Liver (tissue), 10 donors: ENCODE measurements at places on chromosomes 16 and 17.

GRCh38 chr16:782258-782657 is 5.9 kb downstream of the RPUSD1 start:
- H3K4me1 ChIP-seq: peaks cover 3% of the 10 kb centered on the region
- DNase-seq: no peak
- no peak overlapping the region for H3K4me3 ChIP-seq
- no peak overlapping the region for H3K27ac ChIP-seq

- DNase-seq: no peak
- H3K4me3 ChIP-seq: no peak overlapping the region
- H3K36me3 ChIP-seq: no peaks in the 10 kb centered on the region
- no peaks in the 10 kb centered on the region for H3K27me3 ChIP-seq
These were observed 47.3 kb downstream of the CCDC42 start for GRCh38 chr17:8697323-8697741.

DNA sequence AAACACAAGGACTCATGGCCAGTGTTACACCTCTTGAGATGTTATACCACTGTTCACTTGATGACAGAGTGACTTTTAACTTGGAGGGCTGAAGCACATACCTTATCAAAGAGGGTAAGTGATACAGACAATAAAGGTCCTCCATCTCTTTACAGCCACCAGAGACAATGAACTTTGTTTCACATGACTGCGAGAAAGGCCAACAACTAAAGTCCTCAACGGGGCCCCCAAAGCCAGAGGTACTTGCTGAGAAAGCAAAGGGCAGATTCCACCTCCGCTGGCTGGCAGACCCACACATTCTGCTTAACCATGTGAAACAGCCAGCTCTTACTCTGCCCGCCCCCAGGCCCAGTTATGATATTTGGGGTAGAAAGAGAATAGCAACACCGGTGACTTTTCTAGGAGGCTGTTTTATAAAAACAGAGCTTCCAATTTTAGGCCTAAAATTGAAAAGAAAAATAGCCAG is 21.4 kb downstream of the DCUN1D3 start:
- H3K36me3 ChIP-seq: no peaks in the 10 kb centered on the region
- H3K4me1 ChIP-seq: peaks cover 12% of the 10 kb centered on the region
- H3K4me3 ChIP-seq: no peak overlapping the region
- no peak for DNase-seq
- H3K27me3 ChIP-seq: no peaks in the 10 kb centered on the region

GRCh38 chr16:23650674-23651416 is 9.6 kb downstream of the DCTN5 start:
- no peak for DNase-seq
- peaks cover 6% of the 10 kb centered on the region for H3K36me3 ChIP-seq
- H3K27ac ChIP-seq: no peak overlapping the region
- no peak overlapping the region for H3K4me3 ChIP-seq
- no peaks in the 10 kb centered on the region for H3K4me1 ChIP-seq
- H3K27me3 ChIP-seq: no peaks in the 10 kb centered on the region

DNA sequence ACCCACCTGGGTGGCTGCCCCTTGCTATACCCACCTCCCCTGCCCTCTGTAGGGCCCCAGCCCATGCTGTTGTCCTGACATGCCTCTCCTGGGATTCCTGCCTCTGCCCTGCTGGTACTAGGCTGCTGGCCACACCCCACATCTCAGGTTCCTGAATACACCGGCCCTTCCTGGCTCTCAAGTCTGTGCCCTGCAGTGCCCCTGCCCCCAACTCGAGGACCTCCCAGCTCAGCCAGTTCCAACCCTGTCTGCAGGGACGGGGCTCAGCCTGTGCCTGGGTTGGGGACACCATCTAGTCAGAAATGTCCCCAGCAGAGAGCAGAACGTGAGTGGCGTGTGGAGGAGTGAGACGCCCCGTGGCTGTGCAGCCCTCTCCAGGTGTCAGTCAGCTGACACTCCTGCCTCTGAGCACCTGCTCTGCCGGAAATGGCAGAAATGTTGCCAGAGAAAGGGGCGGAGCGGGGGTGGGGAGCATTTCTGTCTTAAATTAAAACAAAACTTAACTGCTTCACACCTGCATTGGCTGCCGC is 28.7 kb downstream of the ACSF3 start:
- peaks cover 3% of the 10 kb centered on the region for H3K4me1 ChIP-seq
- H3K36me3 ChIP-seq: no peaks in the 10 kb centered on the region
- no peak overlapping the region for H3K4me3 ChIP-seq
- no peak overlapping the region for H3K27ac ChIP-seq
- no peak for DNase-seq

- peaks cover 2% of the 10 kb centered on the region for H3K36me3 ChIP-seq
- no peak overlapping the region for H3K4me3 ChIP-seq
- no peak overlapping the region for H3K27ac ChIP-seq
- H3K27me3 ChIP-seq: no peaks in the 10 kb centered on the region
- peak; percentile 66 for DNase-seq
These were observed 92.8 kb downstream of the AMFR start for GRCh38 chr16:56332464-56333079.

GRCh38 chr16:30397776-30398660 is 2.8 kb downstream of the ZNF48 start:
- H3K4me1 ChIP-seq: peaks cover 21% of the 10 kb centered on the region
- no peak overlapping the region for H3K4me3 ChIP-seq
- no peaks in the 10 kb centered on the region for H3K27me3 ChIP-seq
- no peaks in the 10 kb centered on the region for H3K36me3 ChIP-seq
- no peak overlapping the region for H3K27ac ChIP-seq

DNA sequence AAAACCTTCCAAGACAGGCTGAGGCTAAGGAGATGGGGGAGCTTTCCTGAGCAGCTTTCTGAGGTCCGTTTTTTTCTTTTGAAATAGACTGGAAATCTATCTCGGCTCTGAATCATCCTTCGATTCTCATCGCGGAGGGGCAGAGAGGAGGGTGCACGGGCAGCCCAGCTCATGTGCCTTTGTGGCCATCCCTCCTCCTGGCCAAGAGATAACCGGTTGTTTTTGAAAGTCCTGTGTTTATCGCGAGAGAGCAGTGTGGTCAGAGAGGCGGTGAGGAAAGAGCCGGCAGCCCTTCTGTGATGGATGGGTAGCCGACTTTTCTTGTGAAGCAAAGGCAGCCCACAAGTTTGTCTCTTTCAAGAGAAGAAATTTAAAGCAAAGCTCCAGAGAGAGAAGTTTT is 191.6 kb downstream of the CCDC182 start:
- no peaks in the 10 kb centered on the region for H3K4me1 ChIP-seq
- H3K27me3 ChIP-seq: no peaks in the 10 kb centered on the region
- H3K4me3 ChIP-seq: no peak overlapping the region
- no peaks in the 10 kb centered on the region for H3K36me3 ChIP-seq
- DNase-seq: peak; percentile 48

- H3K27me3 ChIP-seq: no peaks in the 10 kb centered on the region
- DNase-seq: peak; percentile 86
- H3K27ac ChIP-seq: no peak overlapping the region
- H3K4me3 ChIP-seq: no peak overlapping the region
- H3K36me3 ChIP-seq: peaks cover 10% of the 10 kb centered on the region
These were observed 54.5 kb downstream of the NDE1 start for GRCh38 chr16:15704545-15704987.

- H3K4me3 ChIP-seq: no peak overlapping the region
- no peaks in the 10 kb centered on the region for H3K4me1 ChIP-seq
- H3K27ac ChIP-seq: no peak overlapping the region
- no peaks in the 10 kb centered on the region for H3K27me3 ChIP-seq
- DNase-seq: no peak
- H3K36me3 ChIP-seq: no peaks in the 10 kb centered on the region
These were observed 20.7 kb downstream of the ADAP2 start for GRCh38 chr17:30942308-30943079.

- no peaks in the 10 kb centered on the region for H3K4me1 ChIP-seq
- no peak for DNase-seq
- H3K27me3 ChIP-seq: no peaks in the 10 kb centered on the region
- no peak overlapping the region for H3K4me3 ChIP-seq
These were observed 323.8 kb upstream of the TNRC6C start for GRCh38 chr17:77634710-77635109.

- no peaks in the 10 kb centered on the region for H3K4me1 ChIP-seq
- no peak overlapping the region for H3K4me3 ChIP-seq
- H3K27me3 ChIP-seq: no peaks in the 10 kb centered on the region
- H3K27ac ChIP-seq: no peak overlapping the region
These were observed 94.1 kb downstream of the MRM3 start for GRCh38 chr17:876272-876671.

- H3K4me3 ChIP-seq: no peak overlapping the region
- no peaks in the 10 kb centered on the region for H3K27me3 ChIP-seq
These were observed 82.3 kb upstream of the DOC2B start for GRCh38 chr17:263773-264172.

- DNase-seq: no peak
- H3K36me3 ChIP-seq: no peaks in the 10 kb centered on the region
- H3K27ac ChIP-seq: no peak overlapping the region
These were observed 43.6 kb downstream of the TEX14 start for GRCh38 chr17:58648236-58648635.

- no peak overlapping the region for H3K4me3 ChIP-seq
- H3K27me3 ChIP-seq: no peaks in the 10 kb centered on the region
- no peak overlapping the region for H3K27ac ChIP-seq
- no peaks in the 10 kb centered on the region for H3K4me1 ChIP-seq
These were observed 5.4 kb upstream of the CNGB1 start for GRCh38 chr16:57976331-57976796.

DNA sequence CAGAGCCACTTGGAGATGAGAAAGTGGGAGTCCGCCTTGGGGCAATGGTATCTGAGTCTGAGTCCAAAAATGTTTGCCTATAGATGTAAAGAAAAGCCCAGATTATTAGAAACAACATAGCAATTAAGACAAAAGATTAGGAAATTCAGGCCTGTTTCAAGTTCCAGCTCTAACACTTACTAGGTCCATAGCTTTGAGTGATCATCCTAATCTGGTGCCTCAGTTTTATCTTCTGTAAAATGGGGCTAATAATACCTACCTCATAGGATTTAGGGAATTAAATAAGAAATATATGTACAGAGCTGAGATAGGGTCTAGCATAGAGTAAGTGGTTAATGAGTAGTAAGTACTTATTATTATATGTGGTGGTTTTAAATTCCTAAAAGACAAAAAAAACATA is 58.6 kb upstream of the NLK start:
- H3K27ac ChIP-seq: no peak overlapping the region
- no peaks in the 10 kb centered on the region for H3K27me3 ChIP-seq
- H3K4me3 ChIP-seq: no peak overlapping the region
- no peaks in the 10 kb centered on the region for H3K36me3 ChIP-seq
- no peaks in the 10 kb centered on the region for H3K4me1 ChIP-seq

- H3K4me1 ChIP-seq: no peaks in the 10 kb centered on the region
- no peak overlapping the region for H3K27ac ChIP-seq
- H3K4me3 ChIP-seq: no peak overlapping the region
- no peaks in the 10 kb centered on the region for H3K27me3 ChIP-seq
- no peak for DNase-seq
- H3K36me3 ChIP-seq: no peaks in the 10 kb centered on the region
These were observed 84.5 kb upstream of the ZNF469 start for GRCh38 chr16:88298181-88298832.

- no peaks in the 10 kb centered on the region for H3K4me1 ChIP-seq
- DNase-seq: no peak
- H3K27ac ChIP-seq: no peak overlapping the region
- no peaks in the 10 kb centered on the region for H3K36me3 ChIP-seq
These were observed 401.1 kb downstream of the UTP18 start for GRCh38 chr17:51661403-51661802.

DNA sequence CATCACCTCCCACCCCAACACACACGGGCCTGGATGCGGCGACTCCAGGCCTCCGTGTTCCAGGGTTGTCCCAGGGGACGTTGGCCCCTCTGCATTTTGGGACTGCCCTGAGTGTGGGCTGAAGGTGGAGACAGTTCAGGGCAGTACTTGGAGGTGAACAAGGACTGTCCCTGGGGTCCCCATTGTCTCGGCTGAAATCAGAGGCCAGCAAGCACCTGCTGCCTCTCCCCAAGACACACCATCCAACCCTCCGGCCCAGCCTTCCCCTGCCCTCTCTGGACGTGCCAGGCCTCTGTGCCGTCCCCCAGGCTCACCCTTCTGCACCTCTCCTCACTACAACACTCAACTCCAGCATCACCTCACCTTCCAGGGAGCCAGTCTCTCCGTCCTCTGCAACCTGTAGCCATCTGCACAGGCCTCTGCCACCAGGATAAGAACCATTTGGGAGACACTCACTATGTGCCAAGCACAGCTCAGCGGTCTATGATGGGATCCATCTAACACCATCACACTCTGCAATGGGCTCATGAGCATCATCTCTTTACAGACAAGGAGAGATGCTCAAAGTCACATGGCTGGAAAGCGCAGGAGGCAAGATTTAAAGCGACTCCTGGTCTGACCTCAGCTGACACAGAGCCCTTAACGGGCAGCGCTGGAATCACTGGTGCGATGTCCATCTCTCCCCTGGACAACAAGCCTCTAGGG is 104.5 kb upstream of the SEC14L1 start:
- no peaks in the 10 kb centered on the region for H3K36me3 ChIP-seq
- no peak overlapping the region for H3K4me3 ChIP-seq
- DNase-seq: no peak
- no peaks in the 10 kb centered on the region for H3K4me1 ChIP-seq
- H3K27ac ChIP-seq: no peak overlapping the region

DNA sequence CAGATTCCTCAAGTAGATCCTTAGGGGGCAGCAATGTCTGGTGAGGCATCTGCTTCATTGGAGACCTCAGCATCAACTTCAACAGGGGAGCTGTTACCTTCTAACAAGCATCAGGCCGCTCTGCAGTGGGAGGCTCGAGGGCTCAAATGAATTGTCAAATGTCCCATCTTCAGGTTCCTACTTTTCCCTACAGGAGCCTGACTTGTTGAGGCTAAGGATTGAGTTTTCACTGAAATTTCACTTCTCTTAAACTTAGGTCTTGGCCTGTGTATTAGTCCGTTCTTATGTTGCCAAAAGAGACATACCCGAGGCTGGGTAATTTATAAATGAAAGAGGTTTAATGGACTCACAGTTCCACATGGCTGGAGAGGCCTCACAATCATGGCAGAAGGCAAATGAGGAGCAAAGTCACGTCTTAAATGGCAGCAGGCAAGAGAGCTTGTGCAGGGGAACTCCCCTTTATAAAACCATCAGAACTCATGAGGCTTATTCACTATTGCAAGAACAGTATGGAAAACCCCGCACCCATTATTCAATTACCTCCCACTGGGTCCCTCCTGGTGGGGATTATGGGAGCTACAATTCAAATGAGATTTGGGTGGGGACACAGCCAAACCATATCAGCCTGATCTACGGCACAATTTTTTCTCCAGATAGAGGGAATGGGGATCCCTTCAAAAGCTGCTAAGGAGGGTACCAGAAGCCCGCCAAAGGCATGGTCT is 5.1 kb upstream of the CD300LD start:
- no peak for DNase-seq
- H3K27me3 ChIP-seq: peaks cover 2% of the 10 kb centered on the region
- no peaks in the 10 kb centered on the region for H3K36me3 ChIP-seq
- no peak overlapping the region for H3K4me3 ChIP-seq

DNA sequence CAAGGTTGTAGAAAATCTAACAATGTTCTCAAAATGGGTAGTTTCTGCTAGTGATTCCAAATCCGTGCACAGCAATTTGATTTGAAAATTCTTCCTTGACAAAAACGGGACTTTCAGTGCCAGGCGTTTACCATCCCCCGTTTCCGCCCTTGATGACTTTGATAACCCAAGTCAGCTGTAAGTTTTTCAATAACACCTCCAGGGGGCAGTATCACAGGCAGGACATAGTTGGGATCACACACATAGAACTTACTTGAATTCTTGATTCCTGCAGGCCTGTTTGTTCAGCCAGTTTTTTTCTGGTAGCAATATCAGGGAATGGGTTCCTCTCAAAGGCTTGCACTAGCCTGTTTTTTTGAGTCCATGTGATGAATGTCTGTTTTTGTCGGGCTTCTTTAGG is 5.6 kb downstream of the DUXB start:
- no peaks in the 10 kb centered on the region for H3K36me3 ChIP-seq
- no peak for DNase-seq
- no peaks in the 10 kb centered on the region for H3K4me1 ChIP-seq
- H3K4me3 ChIP-seq: no peak overlapping the region
